Large intestine (tissue), 12 donors: ENCODE measurements at places on chromosomes 4 and X.

DNA sequence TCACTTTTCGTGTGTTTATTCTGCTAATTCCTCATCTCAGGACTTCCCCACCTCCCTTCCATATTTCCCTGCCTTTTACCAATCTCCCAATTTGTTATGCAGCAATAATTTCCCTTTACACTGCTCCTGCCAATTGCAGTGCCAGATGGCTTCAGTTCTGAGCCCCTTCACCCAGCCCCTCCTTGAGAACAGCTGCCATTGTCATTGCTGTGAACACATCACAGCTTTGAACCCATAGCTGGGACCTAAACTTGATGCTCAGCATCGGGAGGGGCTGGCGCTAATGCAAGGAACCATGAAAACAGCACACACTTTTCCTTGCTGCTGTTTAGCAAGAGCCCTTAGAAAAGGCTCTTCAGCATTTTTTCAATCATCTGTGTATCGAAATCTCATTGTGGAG lies 104.9 kb downstream of the ALPK1 start:
- no peak for DNase-seq

DNA sequence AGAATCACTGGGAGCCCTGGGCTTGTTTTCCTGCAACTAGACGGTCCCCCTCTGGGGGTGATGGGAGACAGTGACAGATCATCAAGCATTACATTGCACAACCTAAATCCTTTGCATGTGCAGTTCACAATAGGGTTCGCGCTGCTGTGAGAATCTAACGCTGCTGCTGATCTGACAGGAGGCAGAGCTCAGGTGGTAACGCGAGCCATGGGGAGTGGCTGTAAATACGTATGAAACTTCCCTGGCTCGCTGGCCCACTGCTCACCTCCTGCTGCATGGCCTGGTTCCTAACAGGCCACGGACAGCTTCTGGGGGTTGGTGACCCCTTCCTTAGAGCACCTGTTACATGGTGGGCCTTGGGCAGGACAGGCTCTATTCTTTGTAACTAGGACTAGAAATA lies 10.4 kb downstream of the PAQR3 start:
- DNase-seq: no peak

DNA sequence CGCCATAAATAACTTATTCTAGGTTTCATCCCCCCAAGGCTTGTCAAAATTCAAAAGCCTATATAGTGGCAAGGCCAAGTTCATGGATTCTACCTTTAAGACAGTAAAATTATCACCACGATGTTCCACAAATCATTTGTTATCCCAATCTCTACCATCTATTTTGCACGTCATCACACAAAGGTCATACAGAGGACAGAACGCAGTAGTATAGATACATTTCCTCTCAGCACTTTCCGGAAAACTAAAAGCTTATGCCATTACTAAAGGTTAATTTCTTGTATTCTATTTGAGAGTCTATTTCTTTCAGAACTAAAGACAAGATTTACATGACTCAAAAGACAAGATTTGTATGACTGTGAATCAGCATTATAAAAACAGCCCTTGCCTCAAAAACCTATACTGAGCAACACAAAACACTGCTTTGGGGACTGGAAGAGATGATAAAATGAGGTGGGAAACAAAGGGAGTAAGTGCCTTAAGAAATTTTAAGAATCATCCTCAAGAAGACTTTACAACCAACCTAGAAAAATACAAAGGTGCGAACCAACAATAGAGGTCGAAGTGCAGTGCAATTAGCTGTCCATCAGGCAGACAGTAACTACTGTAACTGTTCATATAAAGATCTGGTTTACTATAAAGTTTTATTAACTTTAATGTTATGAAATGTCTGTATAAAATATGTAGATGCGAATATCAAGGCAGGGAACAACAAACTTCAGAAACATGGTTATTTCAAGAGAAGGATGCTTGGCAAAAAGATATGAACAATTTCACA lies 7.6 kb downstream of the UBE2D3 start:
- peak; percentile 12 for DNase-seq

- DNase-seq: no peak
These were observed 107.5 kb upstream of the RBPJ start for GRCh38 chr4:26213317-26213716.

DNA sequence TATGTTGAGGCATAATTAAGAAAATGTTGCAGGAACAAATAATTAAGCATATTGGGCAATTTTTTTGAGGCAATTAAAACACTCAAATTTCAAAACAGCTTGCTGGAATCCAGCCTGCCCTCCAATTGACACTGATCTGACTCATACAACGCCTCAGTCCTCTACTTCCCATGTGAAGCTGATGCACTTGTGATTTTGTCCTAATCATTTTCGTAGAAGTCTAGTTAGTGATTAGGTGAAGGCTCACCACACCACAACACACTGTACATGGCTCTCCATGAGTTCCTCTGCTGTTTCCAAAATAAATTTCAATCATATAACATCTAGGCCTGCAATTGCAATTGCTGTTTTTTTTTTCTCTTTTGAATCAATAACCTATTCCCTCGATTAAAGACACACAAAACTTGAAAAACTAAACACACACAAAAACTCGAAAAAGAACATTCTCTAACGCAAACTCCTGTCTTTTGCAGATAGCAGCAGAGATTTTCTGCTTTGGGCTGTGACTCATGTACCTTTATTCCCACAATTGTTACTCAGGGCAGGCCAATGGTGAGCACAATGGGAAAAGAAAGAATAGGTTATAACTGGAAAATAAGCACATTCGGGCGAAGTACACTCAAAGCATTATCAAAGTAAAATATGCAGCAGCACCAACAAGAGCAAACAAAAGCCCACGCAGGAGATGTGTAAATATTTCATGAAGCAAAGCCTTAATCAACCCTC lies 1.7 kb downstream of the GPRIN3 start:
- DNase-seq: peak; percentile 63

DNA sequence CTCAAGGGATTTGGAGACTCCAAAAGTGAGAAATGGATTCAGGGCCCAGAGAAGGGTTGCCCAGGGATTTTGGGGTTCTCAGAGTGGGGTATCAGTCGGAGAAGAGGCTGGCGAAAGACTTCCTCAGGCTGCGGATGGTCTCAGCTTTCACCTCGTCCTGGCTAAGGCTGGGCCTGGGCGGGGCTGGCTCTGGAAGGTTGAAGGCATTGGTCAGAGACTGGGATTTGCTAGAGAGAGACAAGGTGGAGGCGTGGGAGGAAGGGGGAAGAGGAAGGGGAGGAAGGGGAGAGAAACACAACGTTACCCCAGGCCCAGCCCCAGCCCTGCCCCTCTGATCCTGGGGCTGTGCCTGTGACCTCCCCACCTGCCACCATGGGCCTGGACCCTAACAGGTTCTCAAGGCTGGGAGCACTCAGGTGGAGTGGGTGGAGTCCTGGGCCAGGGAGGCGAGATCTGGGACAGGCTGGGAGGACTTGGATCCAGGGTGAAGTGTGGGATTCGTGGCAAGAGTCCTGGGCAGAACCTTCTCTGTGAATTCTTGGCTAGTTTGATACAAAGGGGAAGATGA lies 9.4 kb upstream of the TIMP1 start:
- no peak for DNase-seq

- no peak for DNase-seq
These were observed 58.8 kb downstream of the LNX1 start for GRCh38 chr4:53532521-53532920.

- DNase-seq: no peak
These were observed 128.7 kb downstream of the MSL3 start for GRCh38 chrX:11886745-11887144.

GRCh38 chrX:68398291-68398690 lies 35.0 kb downstream of the OPHN1 start:
- no peak for DNase-seq

DNA sequence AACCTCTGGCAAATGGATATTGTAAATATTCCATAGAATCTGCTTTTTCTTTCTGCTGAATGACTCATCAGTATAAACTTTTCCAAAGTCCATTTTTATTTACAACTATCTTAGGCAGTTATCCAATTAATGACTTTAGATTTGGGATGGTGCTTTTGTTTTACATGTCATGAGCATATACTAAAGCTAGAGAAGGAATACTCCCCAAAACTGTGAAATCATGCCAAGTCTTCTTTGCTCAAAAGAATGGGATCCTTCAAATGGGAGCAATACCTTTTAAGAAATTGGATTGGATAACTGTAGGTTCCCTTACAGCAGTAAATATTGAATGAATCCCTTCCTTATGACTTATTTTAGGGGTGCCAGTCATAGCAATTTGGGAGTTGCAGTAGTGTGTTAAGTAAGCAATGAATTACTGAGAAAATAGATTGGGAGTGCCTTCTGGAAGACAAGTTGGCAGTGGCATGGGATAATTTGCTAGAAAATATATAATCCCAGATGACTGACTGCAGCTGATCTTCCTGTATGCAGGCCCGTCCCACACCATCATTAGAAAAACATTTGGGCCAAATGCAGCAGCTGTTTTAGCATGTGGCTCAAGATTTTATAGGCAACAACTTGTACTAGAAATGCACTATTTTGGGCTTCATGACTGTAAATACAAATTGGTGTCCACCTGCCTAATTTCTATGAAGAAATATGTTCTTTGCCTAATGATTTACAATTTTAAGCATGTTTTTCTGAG lies 2.8 kb downstream of the TMPRSS11D start:
- no peak for DNase-seq

DNA sequence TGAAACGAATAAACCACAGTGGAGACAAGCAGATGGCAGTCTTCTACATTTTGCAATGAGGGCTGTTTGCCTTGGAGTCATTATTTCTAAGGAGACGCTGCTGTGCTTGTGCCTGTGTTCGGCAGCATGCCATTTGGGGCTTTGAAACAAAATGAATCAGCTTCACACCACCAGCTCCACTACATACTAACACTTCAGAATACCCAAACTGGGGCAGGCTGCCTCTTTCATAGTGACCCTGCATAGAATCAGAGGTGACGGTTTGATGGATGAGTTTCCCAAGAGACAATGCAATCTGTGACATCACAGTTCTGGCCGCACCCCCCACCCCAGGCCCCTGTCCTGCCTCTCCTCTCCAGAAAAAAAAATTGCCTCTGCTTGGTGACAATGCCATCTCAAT lies 57.1 kb upstream of the MID1 start:
- no peak for DNase-seq

DNA sequence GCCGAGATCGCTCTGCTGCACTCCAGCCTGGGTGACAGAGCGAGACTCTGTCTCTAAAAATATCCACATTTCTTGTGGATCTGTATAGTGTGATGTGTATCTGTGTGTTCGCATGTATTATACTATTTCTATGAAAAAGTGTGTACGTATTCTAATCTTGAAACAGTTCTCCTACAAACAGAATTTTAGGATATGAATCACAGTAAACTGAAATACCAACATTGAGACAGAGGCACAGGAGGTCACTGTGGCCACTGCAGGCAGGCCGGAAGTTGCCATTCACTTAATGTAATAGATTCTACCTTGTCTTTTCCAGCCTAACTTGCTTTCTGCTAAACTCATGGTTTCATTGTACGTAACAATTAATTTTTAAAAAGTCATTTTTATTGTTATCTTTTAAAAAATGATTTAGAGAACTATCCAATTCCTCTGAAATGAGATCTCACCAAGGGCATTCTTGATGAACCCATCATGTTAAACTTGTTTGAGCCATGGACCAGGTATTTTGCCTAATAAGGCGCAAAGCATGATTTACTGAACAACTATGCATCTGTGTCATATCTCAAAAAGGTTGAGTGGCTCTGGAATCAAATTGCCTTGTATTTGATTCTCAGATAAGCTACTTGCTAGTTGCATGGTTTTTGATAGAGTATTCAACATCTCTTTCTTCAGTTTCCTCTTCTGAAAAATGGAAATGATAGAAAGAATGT lies 154.9 kb upstream of the GYPA start:
- no peak for DNase-seq

DNA sequence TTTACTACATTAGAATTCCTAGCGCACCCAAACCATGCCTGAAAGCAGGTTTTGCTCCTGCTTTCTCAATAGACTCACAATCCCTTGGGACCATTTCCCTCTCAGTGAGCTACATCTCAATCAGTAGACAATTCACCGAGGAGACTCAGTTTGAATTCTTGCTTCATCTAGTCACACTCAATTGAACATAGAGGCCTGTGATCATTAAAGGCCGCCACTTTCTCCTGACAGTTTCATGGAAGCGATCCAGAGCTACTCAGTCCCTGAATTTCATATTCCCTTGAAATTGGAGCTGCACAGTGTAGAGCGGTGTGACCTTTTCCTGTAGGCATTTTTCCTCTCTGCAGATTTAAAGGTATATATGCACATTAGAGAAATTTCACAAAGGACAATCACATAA lies 193.9 kb upstream of the SPOCK3 start:
- DNase-seq: no peak

DNA sequence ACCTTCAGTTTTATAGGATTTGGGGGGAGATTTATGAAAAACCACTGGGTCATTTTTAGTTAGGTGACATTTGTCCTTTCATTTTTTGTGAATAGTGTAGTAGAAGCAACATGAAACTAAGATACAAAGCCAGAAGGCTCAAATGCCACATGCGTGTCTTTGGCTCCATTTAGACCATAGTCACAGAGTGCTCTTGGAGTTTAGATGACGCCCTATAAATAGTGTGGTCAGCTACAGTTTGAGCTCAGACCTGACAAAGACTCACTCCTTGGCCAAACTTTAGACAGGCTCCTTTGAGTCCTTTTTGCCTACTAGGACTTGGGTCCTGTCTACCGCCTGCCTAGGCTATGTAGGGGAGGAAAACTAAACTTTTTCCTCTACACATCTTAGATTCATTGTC lies 16.8 kb upstream of the PAGE1 start:
- DNase-seq: no peak

DNA sequence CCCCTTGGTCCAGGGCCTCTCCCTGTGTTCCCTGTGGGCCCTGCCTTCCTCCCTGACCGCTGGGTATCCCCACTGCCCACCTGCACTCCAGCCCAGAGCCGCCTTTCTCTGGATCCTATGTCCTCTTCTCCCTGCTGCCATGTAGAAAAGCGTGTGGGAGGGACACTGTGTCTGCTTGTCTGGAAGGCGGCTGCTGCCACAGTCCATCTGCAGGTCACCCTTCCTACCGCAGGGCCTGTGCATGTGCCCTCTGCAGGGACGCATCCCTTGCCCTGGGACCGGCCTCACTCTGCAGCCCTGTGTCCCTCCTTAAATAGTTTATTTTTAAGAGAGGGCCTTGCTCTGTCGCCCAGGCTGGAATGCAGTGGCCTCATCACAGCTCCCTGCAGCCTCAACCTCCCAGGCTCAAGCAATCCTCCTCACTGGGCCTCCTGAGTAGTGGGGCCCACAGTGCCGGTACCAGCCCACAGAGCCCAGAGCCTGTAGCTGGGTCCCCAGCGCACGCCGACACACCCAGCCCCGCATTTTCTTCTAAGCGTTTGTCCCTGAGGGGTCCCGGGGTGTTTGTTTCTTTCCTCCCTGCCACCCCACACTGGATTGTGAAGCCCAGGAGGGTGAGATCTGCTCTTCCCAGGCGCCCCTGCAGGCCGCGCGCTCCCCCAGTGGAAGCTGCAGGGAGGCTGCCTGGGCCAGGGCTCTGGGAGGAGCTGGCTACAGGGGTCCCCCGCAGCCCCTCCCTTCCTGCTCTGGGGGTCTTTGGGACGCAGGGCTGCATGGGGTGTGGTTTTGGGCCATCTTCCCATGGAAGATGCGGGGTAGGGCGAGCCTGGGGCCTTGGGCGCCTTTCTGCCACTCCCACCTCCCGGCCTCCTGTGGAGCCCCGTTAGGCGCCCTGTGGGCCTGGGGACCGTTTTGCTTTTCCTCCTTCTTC lies 12.8 kb upstream of the NAT8L start:
- no peak for DNase-seq
